ENCODE measurements at places on chromosomes 1 and 21.

DNA sequence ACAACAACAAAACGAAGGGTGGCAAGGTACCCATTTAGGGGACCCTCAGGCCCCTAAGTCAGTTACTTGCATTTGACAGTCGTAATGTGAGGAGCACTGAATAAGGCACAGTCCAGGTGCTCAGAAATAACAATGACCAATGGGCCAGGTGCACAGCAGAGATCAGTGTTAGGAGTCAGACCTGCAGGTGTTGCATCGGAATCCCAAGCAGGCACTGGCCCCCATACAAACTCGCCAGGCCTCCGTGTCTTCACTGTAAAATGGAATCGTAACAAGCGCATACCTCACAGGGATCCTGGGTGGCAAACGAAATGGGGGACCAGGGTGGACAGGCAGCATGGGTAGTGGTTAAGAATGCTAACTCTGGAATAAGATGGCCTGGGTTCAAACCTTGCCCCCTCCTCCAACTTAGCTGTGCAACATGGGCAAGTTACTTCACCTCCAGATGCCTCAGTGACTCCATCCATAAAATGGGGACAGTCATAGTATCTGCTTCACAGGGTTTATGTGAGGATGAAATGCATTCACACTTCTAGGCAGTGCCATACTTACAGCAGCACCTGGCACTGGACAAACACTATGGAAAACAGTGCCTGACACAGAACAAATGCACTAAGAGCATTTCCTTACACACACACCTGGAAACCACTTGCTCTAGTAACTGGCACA, 20.2 kb downstream of the RCAN1 start:
- DNase-seq: no peak
- H3K27ac ChIP-seq: no peak overlapping the region
- H3K36me3 ChIP-seq: no peaks in the 10 kb centered on the region
- H3K4me3 ChIP-seq: no peak overlapping the region
- H3K4me1 ChIP-seq: peaks cover 12% of the 10 kb centered on the region
- H3K27me3 ChIP-seq: no peaks in the 10 kb centered on the region

GRCh38 chr1:183144752-183145151, 41.3 kb upstream of the LAMC2 start:
- no peak overlapping the region for H3K4me3 ChIP-seq
- no peak for DNase-seq
- H3K27me3 ChIP-seq: no peaks in the 10 kb centered on the region
- peaks cover 27% of the 10 kb centered on the region for H3K4me1 ChIP-seq
- H3K36me3 ChIP-seq: peaks cover 29% of the 10 kb centered on the region

- no peaks in the 10 kb centered on the region for H3K4me1 ChIP-seq
- peaks cover 9% of the 10 kb centered on the region for H3K27me3 ChIP-seq
- no peak within 1 kb of the TSS for H3K27ac ChIP-seq
These were observed at the start of gene CAMK1G for GRCh38 chr1:209583408-209583807. Gene CAMK1G, plus strand, starts transcription at chr1:209583714. Its CDS starts 11,270 bp downstream, at chr1:209594984.

DNA sequence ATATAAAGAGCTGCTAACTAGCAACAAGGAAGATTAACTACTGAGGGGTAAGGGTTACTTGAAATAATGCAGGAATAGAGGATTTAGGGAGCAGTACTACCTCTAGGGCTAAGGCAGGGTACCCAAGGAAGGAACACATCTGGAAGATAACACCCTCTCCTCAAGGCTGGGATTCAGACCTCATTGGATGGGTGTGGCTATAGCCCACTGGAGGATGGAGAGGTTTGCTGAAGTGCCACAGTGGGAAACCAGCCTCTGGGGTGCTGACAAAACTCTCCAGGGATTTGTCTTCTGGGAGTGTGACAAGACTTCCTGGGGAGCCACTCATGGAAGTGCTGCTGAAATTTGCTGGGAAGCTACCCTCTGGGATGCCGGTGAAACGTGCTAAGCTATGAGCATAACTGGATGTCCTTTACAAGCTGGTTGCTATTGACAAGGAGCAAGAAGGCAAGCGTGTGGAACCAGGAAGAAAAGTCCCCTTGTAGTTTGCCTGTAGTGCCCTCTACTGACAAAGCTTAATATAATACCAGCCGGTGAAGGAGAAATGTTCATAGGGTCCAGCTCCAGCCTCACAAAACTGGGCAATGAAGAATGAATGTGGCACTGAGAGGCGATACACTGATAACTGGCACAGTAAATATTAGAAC, 122.8 kb upstream of the USP24 start:
- H3K27me3 ChIP-seq: no peaks in the 10 kb centered on the region
- no peak overlapping the region for H3K4me3 ChIP-seq
- H3K4me1 ChIP-seq: no peaks in the 10 kb centered on the region
- peaks cover 7% of the 10 kb centered on the region for H3K36me3 ChIP-seq
